ENCODE measurements at places on chromosomes 6 and 20.
A peak's percentile ranks its signal among the peaks of the same experiment; 100 is the strongest.

GRCh38 chr6:37239950-37240713 lies 17.4 kb upstream of the TBC1D22B start:
- peak; percentile 67 for DNase-seq

DNA sequence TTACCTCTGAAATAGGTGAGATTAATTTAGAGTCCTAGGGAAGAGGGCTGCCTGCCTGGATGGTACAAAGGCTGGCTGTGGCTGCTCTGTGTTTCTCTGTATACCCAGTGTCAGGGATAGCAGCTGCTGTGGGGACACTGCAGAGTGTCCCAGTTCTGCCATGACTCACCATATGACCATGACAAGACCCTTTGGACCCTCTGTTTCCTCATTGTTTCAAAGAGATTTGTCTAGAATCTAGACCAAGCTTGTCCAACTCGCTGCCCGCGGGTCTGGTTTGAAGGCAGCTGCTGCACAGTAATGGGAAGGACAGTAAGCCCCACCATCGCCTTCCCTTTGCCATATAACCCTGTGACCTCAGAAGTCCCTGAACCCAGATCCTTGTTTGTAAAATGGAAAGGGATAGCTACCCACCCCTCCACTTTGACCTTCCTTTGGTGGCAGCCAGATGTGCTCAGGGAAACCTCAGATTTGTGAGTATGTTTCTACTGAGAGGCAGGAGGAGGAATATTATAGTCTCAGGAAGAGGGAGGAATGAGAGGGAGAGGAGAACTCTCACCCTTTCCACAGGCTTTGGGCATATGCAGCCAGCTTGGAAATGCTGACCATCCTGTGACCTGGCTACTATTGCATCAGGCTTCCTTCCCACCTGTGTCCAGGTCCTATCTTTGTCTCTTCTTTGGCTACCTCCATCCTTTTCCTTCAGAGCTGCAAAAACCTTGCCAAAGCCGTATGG lies 14.0 kb downstream of the PLCG1 start:
- DNase-seq: no peak

DNA sequence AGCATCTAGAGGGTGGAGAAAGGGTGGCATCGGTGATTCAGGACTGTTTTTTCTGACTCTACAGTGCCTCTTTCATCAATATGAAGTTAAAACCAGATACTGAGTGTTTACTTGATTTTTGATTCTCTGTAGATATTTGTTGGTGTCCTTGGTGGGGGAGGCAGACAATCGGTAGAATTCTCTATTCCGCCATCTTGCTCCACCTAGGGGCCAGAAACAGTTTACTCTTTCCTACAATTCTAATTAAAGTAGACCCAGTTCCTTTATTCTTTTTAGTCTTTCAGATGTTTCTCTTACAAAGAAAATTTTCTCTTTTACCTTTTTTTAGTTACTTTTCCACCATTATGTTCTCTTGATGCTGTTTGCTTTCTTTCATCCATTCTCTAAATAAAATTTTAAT lies 162.1 kb upstream of the RAB32 start:
- DNase-seq: no peak

DNA sequence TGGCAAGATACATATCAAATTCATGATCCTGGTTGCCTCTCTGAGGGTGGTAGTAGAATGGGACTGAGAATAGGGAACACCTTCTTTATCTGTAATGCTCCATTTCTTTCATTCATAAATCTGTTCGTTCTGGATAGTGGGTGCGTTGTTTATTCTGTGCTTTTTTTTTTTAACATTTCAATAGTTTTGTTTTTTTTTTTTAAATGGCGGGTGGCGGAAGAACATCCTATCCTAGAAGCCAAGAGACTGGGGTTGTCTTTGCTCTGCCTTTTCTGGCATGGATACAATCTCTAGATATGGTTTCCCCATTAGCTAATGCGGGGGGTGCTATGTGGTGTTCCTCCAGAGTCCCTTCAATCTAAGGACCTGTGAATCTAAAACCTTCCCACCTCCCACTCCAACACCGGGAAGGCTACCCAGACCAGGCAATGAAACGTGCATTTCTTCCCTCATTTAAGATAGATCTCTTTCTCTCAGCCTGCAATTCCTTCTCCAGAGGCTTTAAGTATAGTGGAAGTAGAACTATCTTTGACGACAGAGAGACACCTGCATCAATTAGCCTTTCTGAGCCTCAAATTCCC lies 883 bp upstream of the CCDC28A start:
- no peak for DNase-seq

GRCh38 chr6:158756126-158756525 lies 63.0 kb downstream of the EZR start:
- no peak for DNase-seq

DNA sequence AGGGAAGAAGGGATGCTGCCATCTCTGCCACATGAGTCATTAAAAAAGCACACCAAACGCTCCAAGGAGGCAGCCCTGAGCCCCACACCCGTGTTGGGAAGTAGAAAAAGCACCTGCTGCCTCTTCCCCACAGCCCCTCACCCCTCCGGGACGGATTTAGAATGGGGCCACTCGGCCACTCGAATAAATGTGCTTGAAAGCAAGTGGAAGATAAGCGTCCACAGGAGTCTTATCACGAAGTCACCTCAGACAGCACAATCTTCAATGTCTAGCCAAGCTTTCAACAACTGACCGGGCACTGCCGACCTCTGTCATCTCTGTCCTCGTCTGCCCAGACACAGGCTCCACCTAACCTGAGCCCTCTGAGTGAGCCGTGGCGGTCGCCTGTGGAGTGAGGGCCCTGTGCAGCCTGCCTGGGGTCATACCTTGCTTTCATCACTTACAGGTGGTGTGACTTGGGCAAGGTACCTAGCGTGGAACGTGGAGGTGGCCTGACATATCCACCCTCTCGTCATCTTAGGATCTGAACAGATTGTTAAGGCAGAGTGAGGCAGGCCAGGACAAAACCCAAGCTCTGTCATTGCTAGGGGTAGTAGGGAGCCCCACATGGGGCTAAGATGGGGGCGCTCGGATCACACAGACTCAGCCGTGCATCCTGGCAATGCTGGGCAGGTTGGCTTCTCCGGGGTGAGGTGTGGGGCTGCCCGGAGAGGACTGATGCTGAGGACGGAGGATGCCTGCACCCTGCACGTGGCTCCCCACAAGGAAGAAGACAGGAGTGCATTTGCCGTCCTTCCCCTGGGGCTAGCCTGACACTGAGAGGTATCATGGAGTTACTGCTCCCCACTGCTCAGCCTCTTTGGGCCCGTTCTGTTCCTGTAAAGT lies 34.8 kb downstream of the PSMG4 start:
- no peak for DNase-seq

DNA sequence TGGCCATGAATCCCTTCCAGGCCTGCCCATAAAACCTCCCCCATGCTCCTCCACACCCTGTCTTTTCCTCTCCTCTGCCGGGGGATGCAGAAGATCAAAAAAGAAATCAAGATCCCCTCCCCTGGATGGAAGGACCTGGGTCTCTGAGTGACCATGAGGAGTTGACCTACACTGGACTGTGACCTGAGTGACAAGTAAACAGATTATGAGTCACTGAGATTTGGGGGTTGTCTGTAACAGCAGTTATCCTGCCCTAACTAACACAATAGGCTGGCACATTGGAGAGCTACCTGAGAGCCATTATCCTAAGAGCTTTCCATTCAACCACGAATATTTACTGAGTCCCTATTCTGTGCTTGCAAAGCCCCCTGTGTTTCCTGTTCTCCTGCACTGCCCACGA lies 28.4 kb upstream of the SIRPA start:
- DNase-seq: peak; percentile 20

DNA sequence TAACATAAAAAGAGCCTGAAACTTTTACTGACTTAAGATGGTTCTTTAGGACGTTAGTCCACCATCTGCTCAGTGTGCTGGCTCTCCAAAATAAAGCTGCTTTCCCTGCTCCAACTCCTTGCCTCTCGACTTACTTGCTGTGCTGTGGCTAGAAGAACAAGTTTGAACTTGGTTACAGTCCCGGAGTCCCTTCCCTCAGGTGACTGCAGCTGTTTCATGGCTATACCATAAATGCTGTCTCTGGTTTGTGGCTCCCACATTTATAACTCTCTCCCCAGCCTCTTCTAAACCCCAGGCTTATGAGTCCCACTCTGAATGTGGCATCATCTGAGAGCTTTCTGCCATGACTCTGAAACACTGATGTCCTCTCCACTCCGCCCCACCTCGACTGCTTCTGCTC lies 306.4 kb upstream of the PRND start:
- no peak for DNase-seq

DNA sequence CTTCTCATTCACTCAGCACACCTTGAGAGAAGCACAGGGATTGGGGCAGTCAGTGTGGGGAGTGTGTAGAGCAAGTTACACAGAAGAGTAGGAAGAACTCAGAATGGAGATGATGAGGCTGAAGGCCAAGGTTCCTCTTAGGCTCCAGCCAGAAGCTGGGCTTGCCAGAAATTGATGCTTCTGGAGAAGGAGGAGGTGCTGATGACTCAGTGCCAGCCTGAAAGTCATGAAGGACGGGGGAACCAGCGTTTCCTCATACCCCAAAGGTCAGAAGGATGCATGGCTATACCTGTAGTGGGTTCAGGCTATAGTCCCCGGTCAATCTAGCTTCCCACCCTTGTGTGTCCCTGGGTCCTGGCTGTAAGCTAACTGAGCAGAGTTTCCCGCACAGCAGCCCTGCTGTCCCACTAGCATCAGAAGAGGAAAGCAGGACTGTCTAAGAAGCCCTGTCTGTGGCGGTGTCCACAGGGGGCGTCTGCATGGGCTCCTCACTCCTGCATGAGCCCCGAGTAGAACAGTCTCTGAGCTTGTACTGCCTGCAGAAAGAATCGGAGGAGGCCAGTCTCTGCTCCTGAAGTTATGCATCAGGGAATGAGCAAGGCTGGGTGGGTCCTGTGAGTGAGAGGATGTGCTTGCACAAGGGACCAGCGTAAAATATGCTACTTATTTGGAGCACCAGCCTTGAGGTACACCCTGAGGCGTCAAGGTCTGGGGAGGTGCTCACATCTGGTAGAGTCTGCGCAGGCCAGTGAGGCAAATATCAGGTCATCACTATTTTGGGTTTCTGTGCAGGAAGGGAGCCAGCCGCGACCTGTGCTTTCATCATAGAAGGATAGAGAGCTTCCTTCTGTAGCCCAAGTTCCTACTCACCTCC lies 148.5 kb downstream of the MRPL14 start:
- DNase-seq: no peak

GRCh38 chr20:8645326-8645725 lies 423.6 kb upstream of the PLCB4 start:
- no peak for DNase-seq

DNA sequence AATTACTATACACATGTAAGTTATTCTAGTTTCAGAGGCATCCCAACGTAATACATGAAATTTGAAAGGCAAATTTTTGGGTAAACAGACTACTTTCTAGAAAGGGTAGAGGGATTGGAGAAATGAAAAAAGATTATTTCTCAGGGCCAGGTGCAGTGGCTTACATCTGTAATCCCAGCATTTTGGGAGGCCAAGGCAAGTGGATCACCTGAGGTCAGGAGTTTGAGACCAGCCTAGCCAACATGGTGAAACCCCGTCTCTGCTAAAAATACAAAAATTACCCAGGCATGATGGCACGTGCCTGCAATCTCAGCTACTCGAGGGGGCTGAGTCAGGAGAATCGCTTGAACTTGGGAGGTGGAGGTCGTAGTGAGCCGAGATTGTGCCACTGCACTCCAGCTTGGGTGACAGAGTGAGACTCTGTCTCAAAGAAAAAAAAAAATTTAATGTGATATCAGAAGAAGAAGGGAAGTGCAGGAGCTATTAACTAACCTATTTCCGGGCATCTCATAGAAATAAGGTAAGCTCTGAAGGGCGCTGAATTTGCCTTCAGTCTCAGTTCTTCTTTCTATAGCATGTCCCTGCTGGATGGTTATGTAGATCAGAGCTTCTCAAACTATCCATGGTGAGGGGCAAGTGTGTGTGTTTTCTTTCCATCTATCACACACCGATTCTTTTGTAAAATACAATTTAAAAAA lies 100.3 kb upstream of the MTHFD1L start:
- DNase-seq: no peak

GRCh38 chr6:41372832-41373626 lies 37.6 kb downstream of the NCR2 start:
- DNase-seq: no peak

GRCh38 chr6:122995921-122996793 lies at the start of gene CLVS2:
Gene CLVS2, plus strand, starts transcription at chr6:122996235. Its CDS starts 1,543 bp downstream, at chr6:122997778.
- DNase-seq: peak; percentile 45

GRCh38 chr6:33450434-33450833 lies 3.9 kb upstream of the ZBTB9 start:
- DNase-seq: no peak

DNA sequence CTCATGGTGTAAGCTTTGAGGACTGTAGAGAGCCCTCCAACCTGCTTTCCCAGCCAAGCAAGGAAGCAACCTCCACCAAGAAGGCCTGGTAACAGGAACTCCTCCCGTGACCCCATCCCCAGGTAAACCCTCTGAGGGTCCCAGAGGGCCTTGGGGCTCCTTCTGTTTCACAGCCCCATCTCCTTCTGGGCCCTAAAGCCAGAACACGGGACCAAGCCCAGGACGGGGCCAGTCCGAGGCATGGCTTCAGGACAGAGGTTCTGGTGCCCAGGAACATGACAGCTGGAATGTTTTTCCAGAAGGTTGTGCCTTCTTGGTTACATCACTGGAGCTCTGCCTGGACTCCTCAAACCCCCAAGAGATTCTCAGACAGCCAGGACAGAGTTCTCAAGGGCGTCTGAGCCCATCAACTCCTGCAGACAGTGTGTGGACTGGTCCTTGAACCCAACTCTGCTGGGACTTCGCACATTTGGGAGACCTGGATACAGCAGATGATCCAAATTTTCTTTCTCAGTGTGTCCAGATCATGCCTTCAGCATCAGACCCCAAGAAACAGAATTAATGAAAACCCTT lies 43.1 kb downstream of the RRBP1 start:
- DNase-seq: no peak

- no peak for DNase-seq
These were observed 56.8 kb downstream of the NCR2 start for GRCh38 chr6:41392246-41392645.

DNA sequence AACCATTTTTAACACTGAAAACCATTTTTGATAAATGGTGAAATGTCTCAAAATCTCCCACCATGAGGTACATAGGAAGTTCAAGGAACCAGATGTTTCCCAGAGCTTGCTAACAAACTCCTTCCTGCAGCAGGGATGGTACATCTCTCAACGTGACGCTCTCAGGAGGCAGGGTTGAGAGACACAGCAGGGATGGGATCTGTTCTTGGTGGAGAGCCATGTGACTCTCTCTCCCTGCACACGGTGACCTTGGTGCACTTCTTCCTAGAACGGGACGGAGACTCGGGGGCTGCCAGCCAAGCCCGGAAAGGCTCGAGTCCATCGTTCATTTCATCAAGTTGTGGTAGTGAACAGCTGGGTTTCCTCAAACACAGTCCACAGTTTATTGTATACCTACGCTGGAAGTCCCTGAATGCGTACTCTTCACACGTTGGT lies 94.2 kb downstream of the FAM50B start:
- DNase-seq: no peak

All from NCI-H1092 treated with DMSO at 0.1 percent for 48 hours (cell line).